ENCODE measurements at places on chromosomes 11 and 22. TPM values are rescaled to one million over a fixed set of nuclear protein-coding genes. Genes with fewer than 3 reads are reported as not detected.

DNA sequence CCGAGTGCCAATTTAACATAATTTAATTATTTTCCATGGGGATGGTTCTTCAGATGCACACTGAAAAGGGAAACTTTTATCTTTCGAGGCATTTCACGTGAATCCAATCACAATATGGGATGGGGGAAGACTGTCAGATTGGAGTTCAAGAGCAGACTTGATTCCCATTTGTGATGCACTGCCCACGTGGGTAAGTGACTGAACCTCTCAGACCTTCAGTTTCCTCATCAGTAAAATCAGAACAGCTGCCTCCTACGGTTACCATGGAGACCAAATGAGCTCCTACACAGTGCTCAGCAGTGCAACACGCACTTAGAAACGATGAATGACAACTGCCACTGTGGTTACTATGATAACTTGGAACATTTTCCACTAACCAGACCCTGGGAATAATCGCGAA is 21.7 kb downstream of the KIAA0930 start:
- no peak for DNase-seq

- DNase-seq = no peak
These were observed 10.9 kb downstream of the PIH1D2 start for GRCh38 chr11:112062923-112063322.

GRCh38 chr11:128528294-128528693 is 59.1 kb downstream of the ETS1 start:
- no peak for DNase-seq

DNA sequence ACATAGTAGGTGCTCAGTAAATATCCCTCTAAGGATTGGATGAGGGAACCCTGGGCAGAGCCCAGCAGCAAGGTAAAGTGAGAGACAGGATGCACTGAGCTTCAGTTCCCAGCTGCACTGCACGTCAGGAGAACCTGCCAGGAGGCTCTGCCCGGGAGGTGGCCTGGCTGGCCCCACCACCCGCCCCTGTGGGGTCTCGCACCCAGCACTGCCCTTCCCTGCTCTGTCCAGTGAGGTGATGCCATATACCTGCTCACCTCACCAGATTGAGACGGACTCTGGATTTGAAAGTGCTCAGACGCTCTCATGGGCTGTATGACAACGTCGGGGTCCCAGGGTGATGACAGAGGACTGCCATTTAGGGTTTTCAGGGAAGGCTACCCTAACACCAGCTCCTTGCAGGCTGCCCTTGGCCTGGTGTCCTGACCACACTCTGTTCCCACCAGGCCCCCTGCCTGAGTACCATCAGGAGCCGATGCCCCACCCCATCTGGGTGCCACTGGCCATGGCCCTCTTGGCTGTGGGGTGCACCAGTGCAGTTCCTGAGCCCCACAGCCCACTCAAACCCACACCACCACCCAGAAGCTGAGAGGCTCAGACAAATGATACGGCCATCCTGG is 61.7 kb upstream of the FGF3 start:
- DNase-seq = peak; percentile 7

GRCh38 chr11:7251836-7252682 is at the start of gene SYT9:
SYT9 (plus strand) TSS chr11:7251904; CDS start chr11:7252187, 283 bp downstream.
- peak; percentile 55 for DNase-seq

- DNase-seq = peak; percentile 59
These were observed 48.5 kb upstream of the PRDM11 start for GRCh38 chr11:45097721-45098493.

- no peak for DNase-seq
These were observed 676.7 kb upstream of the ARHGAP42 start for GRCh38 chr11:100010393-100010792.

DNA sequence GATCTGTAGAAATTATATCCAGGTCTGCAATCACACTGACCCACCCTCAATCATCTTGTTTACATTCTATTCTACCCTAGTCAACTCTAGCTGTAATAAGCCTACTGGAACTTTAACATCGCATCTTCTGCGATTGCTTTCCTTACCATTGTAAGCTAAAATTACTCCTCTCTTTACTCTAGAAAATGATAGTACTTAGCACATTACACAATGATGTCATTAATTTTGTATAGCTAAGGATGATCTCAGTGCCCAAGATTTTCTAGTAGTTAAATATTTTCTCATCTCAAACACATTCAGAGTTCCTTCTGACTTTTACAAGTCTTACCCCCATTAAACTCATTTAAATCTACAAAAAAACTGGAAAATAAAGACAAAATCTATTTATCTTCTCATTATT is 39.6 kb upstream of the CTSC start:
- DNase-seq = no peak

GRCh38 chr11:113129261-113129992 is 168.2 kb downstream of the NCAM1 start:
- no peak for DNase-seq

DNA sequence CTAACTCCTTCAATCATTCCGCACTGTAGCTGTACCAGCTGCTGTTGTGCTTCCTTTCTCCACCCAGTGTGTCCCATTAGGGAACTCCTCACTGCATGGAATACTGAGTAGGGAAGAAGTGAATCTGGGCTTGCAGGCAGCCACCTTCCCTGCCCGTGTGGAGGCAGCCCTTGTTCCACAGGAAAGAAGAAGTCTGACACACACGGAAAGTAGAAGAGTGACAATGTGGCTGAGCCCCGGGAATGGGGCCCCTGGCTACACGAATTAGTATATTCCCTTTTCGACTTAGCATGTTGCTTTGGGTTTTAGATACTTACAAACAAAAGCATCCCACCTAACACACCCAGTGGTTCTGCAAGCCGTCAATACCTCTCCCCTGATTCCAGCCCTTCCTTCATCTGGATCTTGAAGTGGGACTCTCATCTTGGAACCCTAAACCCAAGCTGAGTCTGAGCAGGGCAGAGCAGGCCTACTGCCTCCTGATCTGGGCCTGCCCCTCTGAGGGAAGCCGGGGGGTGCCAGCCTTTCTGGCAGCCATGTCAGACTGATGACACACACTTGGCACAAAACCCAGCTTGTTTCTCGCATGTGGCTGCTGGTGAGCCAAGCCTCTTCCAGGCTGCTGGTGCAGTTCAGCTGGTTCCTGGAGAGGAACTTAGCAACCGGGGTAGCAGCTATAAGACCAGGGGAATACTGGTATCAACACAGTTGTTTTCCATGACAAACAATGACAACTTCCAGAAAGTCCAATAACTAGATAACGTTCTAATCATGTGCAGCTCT is 71.6 kb downstream of the C11orf58 start:
- no peak for DNase-seq

MS4A15 gene
- not detected for total RNA-seq

A4GALT gene
- not detected for total RNA-seq

HPS4 gene
- 42.6 TPM for total RNA-seq

Data from activated naive CD8-positive, alpha-beta T cell treated with anti-CD3 and anti-CD28 coated beads, Interleukin-2, amount 10 ng/mL, durations not matched to agents 7 days and 5 days (primary cell).